Hippocampal formation (tissue), 2 donors: ENCODE measurements at places on chromosomes 7 and 10.

DNA sequence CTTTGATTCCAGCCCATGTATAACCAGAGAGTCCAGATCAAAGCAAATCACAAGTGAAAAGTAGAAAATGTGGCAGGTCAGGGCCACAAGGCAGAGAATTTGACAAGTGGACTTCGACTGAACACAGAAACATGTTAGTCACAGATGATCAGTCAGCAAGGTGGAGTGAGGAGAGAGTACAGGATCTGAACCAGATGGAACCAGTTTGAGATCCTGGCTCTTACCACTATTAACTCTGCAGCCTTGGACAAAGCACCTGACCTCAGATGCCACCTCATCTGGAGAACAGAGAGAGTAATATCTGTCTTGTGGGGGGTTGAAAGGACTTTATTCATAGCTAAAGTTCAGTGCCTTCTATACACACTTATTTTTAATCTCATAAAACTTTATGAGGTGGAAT is 4.4 kb downstream of the MRLN start:
- DNase-seq, result no peak

GRCh38 chr7:41164440-41164839 is 538.5 kb downstream of the INHBA start:
- DNase-seq, result no peak

- no peak for DNase-seq
Observed at GRCh38 chr10:8159341-8160165, 105.1 kb downstream of the GATA3 start.

- no peak for DNase-seq
Observed at GRCh38 chr7:14582010-14582409, 320.5 kb downstream of the DGKB start.

- no peak for DNase-seq
Observed at GRCh38 chr7:135200821-135201331, 10.4 kb downstream of the WDR91 start.

DNA sequence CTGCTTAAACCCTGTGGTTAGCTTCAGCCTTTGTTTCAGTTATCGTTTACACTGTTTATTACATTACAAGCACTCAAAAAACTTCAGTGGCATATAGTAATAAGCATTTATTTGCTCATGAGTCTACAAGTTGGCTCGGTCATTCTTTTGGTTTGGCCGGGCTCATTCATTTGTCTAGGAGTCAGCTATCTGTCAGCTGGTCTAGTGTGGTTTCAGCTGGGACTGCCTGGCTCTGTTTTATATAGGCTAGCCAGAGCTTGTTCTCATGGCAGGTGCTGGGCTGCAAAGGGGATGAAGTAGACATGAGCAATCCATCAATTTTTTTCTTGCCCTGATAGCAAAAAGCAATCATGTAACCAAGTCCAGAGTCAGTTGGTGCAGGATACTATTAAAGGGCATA is 103.6 kb downstream of the MKLN1 start:
- DNase-seq, result peak; percentile 81

- no peak for DNase-seq
Observed at GRCh38 chr7:6221340-6222319, 50.8 kb downstream of the CYTH3 start.

DNA sequence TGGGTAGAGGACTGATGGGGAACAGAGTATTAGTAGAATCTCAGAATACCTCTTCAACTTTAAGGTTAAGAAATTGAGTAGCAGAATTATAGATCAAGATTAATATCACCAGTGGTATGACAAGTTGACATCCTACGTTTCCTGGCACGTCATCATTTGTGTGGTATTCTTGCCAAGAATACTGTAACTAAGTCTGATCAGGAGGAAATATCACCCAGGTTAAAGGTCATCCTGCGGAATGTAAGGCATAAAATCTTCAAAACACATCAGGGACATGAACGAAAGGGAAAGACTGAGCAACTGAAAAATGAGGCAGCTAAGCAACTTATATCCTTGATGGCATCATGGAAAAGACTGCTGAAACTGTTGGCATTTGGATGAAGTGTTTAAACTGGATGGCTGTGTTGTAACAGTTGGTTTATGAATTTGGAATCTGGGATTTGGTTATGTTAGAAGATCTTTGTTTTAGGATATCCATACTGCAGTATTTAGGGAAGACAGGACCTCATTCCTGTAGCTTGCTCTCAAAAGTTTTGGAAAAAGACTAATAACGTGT is 86.1 kb downstream of the TRIM24 start:
- no peak for DNase-seq

DNA sequence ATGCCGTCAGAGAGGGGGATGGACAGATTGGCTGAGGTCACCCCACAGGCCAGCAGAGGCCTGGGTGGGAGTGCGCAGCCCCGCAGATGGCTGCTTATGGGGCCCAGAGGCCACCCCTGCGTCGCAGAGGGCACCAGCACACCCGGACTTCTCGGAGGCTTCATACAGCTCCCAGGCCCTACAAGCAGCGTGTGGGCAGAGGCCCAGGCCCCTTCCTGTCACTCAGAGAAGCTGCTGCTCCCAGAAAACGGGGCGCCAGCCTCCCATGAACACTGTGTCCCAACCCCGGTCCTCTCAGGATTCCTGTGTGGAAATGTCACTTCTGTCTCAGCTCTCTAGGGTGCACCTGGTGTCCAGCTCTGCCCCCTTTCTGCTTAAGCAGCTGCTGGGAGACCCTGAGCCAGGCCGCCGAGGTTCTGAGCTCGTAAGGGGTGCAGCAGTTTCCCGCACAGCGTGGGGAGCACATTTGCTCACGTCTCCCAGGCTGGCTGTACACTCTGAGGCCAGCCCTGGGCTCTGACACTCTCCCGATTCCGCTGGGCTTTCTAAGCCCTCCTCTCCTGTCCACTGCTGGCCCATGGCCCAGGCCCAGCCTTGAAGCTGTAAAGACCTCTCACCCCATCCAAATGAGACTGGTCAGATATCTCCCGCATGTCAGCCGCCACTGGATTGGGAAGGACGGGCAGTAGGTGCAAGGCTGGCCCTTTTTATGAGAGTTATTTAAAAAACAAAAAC is 6.8 kb downstream of the GPR146 start:
- DNase-seq, result no peak

DNA sequence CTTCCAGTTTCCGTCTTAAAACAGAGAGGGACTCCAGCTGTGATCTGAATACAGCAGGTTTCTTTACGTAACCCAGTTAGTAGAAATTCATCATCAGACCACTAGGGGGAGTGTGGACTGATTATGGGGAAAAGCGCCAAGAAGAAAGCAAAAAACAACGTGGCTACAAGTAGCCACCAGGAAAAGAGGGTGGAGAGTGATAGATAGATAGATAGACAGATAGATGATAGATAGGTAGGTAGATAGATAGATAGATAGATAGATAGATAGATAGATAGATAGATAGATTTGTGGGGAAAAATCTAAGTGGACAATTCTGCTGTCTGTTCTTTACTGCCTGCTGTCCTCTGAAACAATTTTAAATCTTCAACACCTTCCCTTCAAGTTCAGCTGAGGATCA is 12.7 kb upstream of the AKR1B10 start:
- DNase-seq, result no peak

DNA sequence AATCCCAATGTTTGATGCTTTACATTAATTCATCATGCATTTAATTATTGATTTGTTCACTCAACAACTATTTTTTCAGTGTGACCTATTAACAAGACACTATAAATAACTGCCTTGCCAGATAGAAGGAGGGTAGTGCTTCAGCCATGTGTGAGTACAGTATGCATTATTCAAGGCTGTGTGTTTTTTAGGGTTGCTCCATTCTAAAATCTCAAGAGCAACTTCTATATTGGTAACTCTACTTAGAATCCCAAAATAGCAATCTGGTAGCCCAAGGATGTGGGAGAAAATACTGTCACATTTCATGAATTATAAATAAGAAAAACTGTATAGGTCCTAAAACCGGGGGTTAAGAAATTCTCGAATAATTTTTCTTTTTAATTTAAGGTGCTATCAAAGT is 69.9 kb downstream of the ENO4 start:
- DNase-seq, result no peak

- no peak for DNase-seq
Observed at GRCh38 chr7:94129443-94130140, 125.4 kb upstream of the BET1 start.

DNA sequence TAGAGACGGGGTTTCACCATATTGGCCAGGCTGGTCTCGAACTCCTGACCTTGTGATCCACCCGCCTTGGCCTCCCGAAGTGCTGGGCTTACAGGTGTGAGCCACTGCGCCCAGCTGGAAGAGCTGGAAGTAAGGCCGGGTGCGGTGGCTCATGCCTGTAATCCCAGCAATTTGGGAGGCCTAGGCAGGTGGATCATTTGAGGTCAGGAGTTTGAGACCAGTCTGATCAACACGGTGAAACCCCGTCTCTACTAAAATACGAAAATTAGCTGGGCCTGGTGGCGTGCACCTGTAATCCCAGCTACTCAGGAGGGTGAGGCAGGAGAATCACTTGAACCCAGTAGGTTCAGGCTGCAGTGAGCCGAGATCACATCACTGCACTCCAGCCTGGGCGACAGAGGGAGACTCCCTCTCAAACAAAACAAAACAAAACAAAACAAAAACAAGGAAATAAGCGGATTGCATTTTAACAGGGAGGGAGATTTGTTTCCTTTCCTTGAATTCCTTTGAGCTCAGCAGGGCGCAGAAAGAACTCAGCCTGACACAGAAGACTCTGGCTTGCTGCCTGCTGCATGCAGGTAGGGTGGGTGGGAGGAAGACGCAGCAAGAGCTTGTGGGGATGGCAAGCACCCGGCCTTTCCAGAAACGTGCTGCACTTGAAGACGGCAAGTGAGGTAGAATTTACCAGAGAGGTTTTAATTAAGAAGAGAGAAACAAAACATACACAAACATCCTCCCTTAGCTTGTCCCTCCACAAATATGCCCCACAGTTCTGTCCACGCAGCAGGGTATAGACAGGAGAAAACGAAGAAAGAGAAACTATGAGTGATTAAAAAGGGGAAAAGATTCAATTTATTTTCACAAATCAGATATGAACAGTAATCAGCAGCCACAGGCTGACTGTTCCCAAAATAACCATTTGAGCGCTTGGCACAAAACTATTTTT is 148.0 kb downstream of the RNF216 start:
- DNase-seq, result no peak

- DNase-seq, result no peak
Observed at GRCh38 chr7:27137640-27138315, 5.7 kb downstream of the HOXA5 start.

DNA sequence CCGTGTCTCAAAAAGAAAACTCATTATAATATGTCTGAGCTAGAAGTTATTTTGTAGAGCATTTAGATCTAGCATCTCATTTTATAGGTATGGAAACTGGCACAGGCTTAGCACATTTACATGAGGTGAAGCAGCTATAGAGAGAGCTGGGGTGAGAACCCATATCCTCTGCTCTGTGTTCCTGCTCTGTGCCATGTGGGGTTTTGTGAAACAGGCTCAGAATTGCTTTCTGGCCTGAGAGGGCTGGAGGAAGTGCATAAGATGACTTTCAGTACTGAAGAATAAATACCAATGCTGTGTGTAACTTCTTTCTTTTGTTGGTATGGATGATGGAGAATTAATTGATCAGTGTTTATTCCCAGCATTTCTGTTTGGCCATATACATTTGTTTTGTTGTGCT is 159.1 kb downstream of the LRRC4 start:
- no peak for DNase-seq

- DNase-seq, result no peak
Observed at GRCh38 chr10:5416981-5417380, 4.6 kb downstream of the NET1 start.

- no peak for DNase-seq
Observed at GRCh38 chr7:128210590-128211570, 30.2 kb upstream of the LEP start.

DNA sequence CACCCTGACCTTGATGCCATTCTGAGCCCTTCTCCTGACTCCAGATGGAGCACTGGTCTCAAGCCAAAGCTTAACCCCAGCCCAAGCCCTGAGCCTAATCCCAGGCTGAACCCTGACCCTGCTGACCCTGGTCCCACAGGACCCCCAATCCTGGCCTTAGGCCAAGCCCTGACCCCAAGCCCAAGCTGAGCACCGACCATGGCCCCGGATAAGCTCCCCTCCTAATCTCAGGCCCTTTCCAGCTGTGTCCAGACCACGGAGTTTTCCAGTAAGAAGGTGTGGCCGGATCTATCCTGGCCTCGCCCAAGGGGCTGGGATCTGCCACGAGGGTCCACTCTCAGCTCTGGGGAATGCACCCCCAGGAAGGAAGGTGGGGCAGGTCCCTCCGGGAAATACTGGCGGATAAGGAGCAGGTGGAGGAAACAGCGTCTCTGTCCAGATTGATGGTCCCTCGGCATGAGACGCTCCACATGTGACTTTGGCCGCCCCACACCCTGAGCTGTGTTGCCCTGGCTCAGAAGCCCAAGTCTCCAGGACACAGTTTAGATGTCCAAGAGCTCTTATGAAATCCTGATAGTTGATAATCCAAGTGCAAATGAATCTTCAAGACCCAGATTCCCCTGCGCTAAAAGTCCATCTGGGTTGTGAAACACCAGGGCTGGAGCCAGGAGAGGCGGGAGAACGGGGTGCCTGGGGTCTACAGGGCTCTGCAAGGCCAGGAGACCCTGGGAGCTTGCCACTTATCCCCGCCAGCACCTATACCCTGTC is 10.4 kb downstream of the ELN start:
- no peak for DNase-seq

GRCh38 chr7:40782836-40783235 is 648.0 kb downstream of the SUGCT start:
- DNase-seq, result no peak

DNA sequence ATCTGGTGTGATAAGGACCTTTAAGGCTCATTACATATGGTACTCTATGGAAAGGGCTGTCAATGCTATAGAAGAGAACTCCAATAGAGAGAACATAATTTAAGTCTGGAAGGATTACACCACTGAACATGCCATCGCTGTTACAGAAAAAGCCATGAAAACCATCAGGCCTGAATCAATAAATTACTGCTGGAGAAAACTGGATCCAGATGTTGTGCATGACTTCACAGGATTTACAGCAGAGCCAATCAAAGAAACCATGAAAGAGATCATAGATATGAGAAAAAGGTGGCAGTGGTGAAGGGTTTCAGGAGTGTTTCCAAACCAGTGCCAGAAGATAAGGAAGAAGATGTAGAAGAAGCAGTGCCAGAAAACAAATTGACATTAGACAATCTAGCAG is 18.9 kb upstream of the GPR22 start:
- DNase-seq, result no peak

GRCh38 chr7:14754631-14755030 is 147.9 kb downstream of the DGKB start:
- DNase-seq, result no peak

DNA sequence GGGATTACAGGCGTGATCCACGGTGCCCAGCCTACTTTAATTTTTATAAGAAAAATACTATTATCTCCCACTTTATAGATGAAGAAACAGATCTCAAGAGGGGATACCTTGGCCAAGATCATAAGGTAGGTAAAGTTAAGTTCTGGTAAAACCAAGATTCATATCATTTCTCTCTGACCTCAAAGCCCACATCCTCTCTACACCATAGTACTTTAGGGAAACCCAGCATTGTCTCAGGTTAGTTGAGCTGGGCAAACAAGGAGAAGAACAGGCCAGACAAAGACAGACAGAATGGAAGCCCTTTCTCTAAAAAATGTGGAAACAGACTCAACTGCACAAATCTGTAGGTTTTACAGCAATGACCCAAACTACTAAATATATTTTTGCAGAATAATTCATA is 197.7 kb upstream of the FRMD4A start:
- no peak for DNase-seq

- no peak for DNase-seq
Observed at GRCh38 chr10:122486406-122487080, 25.2 kb downstream of the HTRA1 start.
